ENCODE measurements at places on chromosomes 3 and 15.

GRCh38 chr3:184626923-184627322, 65.3 kb downstream of the EPHB3 start:
- no peak for DNase-seq

DNA sequence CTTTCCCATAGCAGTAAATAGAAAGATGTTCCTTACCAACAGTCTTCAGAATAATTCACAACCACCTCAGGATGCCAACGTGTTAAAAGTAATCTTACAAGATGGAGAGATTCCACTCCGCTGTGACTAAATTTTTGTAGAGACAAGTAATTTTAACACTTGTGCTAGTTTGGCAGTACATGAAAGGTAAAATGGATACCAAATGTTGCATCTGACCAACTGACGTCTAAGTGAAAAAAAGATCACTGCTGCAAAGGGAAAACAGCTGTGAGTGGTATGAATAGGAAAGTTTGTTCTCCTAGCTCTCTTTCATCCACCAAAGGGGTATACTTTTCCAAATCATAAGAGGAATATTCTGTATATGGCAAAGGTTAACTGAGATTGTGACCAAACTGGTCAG, 2.6 kb downstream of the SPG21 start:
- no peak for DNase-seq

DNA sequence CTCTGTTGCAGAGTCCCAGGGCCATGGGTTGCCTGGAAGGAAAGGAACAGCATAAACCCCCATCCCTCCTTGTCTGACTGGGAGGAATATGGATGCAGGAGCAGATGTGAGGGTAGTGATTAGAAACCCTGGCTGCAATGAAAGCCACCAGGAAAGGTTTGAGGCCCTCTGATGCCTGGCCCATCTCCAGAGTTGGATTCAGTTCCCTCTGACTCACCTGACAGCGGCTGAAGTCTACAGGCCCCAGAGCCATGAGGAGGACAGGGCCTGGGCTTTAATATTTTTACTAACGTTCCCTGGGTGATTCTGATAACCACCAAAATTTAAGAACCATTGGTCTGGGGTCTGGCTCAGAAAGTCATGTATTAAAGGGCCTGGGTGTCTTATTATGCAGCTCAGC, 214.0 kb downstream of the EPHB1 start:
- DNase-seq = no peak

DNA sequence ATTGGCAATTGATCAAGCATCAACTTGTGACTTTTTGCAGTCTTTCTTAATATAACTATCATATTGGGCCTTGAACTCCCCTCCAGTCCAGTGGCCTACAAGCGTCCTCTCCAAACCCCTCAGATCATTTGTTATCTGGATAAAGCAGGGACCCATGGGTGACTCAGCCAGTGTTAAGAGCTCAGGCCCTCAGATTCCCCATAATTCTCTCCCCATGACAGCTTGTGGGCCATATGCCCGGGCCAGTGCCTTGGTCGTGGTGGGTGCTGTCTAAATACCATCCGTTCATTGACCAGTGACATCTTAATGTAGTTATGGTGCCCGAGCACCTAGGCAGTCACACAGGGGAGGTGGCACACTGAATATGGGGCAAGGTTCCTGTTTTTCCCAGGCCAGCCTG, 18.1 kb downstream of the MCF2L2 start:
- DNase-seq = no peak

- no peak for DNase-seq
These were observed 286.6 kb downstream of the WDR72 start for GRCh38 chr15:53472883-53473282.

GRCh38 chr15:89346516-89347231, 12.1 kb upstream of the POLG start:
- no peak for DNase-seq
